ENCODE measurements at places on chromosomes 6 and 20.

DNA sequence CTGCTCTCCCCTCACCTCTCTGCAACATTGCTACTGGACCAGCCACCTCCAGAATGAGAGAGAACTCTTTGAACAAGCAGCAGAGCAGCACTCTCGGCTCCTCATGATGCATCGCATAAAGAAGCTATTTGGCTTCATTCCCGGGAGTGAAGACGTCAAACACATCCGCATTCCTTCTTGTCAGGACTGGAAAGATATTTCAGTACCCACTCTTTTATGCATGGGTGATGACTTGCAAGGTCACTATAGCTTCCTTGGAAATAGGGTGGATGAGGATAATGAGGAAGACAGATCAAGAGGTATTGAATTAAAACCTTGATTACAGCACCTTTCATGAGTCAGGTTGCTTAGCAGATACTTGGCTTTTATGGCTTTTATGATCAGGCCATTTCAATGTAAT lies 4.3 kb downstream of the CALHM4 start:
- DNase-seq: peak; percentile 96

DNA sequence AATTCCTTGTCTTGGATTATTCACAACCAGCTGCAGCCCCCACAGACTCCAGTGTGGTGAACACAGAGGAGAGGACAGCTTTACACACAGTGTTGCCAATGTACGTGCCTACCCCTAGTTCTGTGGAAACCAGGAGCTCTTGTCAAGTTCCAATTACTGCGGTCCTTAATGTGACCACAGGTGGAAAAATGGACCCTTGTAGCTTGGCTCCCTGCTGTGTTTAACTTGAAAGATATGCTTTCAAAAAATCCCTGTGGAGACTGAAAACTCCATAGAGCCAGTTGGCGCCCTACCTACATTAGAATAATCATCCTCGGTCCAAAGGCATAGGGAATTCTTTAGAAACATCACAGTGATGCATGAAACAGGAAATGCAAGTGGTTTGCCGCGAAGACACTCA lies 118.3 kb upstream of the SLC22A23 start:
- no peak for DNase-seq

DNA sequence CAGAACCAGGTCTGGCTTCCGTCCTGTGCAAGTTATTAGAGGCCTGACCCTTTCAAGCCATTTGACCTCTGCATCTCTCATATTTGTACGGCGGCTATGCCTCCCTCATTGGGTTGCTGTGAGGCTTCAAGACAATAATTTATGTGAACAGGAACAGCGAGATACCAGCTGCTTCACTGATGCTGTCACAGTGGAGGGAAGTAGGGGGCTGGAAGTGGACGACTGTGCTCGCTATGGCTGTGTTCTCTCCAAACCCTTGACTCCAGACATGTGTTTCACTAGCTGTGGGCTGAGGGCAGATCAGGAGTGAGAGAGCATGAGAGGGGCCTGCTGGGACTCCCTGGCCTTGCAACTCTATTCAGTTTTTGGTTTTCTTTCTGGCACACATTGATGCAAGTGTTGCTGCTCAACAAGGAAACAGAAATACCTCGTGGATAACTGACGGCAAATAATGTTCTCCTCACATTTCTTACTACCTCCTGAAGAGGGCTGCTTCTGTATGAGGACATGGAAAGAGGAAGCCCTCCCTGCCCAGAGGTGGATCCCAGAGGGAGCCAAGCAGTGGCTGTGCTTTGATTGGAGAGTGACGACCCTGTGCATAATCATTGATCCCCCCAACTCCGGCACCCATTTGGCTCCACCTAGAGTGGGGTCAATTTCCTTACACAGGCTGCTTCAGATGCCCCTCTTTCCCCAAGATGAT lies 34.7 kb upstream of the SCP2D1 start:
- DNase-seq: no peak

- no peak for DNase-seq
Measured at GRCh38 chr20:19376451-19377229, 164.2 kb downstream of the SLC24A3 start.

DNA sequence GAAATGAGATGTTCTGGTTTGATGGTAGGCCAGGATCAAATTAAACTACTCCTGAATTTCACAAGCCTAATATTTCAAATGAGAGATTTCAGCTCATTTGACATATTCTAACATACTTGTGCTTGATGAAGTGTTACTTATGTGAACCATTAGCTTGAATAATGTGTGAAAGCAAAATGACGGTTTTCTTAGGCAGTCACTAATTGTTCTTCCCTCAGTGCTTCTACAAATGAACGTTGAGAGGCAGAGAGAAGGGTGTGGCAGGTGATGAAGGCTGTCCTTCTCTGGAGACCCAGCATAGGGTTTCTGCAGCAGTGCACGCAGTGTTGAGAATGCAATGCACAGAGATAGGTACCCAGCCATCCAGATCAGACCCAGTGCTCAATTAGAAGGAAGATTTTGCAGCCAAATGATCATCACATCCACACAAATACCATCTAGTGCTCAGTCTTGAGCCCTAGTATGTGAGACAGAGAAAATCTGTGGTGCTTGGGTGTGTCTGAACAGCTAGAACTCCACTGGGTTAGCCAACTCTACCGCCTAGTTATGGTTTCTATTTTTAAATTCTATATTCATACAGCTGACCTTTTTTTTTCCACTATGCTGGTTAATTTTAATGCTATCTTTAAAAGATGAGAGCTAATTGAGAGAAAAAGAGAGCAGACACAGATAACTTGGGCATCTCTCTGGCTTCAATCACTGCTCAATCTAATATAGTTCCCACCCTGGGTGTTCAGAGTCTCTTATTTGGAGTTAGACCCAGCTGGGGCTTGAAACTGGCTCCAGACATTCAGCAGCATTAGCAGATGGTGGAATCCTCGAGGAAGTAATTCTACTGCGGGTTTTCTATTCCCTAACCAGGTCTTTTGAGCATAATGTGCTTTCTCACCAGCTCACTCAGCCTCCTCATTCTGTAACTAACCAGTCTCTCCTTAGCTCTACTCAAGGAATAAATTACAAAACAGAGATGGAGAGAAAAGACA lies 4.4 kb upstream of the MYLIP start:
- no peak for DNase-seq

GRCh38 chr20:19017104-19017690 lies 195.2 kb upstream of the SLC24A3 start:
- DNase-seq: no peak
